ENCODE measurements at places on chromosomes 4 and X.

DNA sequence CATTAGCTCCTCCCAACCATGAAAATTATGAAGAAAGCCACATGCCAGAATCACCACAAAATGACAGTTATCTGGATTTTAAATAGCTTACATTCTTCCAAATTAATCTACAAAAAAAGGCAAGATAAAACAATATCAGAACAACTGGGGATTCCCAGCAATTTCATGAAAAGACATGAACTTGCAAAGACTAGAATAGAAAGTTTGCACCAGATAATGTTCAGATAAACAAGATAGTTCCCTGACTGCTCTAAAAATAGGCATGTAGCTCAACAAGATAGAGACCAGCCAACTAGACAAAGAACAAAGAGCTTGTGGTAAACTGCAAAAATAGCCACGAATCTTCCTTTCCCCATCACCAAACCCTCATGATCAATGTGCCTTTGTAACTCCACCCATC is 30.3 kb upstream of the DDX53 start:
- peak; percentile 44 for DNase-seq

DNA sequence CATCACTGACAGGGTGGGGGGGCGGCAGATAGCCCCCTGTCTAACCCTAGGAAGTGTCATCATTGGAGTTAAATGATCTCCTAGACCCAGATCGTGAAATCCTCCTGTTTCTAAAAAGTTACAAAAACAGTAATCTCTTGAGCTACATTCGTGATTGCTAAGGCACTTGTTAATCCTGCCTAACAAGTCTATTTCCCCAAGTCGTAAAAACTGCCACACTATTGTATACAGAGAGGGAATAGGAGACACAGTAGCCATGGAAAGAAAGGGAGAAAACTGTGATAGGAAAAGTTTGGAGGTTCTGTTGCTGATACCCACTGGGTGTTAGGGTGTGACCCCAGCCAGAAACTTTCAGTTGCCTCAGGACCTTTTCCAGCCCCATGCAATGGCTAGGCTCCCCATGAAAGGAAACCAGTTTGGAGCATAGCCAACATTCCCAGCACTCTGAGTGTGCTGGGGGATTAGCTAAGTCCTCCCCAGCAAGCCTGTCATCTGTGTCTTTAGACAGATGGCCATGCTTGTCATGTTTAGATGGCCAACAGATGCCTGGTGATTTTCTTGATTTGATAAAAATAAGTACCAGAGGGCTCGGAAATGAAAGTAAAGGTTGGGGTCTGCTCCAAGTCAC is 63.3 kb upstream of the ANXA10 start:
- no peak for DNase-seq

DNA sequence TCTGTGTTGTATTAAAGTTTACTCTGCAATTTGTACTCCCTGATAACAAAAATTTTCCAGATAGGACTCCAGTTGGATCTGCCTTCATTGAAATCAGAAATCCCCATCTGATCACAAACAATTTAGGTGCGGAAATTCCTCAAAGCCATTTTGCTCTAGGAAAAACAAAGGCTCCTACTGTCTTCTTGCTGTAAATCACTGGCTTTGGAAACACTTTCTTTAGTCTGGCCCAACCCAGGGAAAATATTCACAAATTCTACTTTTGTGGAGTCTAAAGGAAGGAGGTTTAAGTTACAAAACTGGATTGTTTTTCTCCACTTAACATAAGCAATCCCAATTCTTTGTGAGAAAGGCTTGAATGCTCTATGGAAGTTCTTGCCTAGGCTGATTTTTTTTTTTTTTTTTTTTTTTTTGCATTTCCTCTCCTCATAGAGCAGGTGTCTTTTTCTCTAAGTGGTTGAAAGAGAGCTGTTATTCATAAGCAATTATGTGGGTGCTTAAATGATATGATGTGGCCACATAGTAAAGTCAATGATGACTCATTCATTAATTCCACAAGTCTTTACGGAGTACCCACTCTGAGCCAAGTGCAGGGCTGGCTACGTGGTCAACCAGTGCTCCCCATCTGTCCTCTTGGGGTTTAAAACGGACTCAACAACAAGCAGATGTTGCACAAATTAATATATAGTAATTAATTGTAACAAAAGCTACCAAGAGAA is 261.4 kb downstream of the LDB2 start:
- no peak for DNase-seq

GRCh38 chr4:76948443-76949275 is 893 bp upstream of the SEPTIN11 start:
- peak; percentile 73 for DNase-seq

- no peak for DNase-seq
Measured at GRCh38 chr4:128279624-128280225, 7.9 kb downstream of the PGRMC2 start.

DNA sequence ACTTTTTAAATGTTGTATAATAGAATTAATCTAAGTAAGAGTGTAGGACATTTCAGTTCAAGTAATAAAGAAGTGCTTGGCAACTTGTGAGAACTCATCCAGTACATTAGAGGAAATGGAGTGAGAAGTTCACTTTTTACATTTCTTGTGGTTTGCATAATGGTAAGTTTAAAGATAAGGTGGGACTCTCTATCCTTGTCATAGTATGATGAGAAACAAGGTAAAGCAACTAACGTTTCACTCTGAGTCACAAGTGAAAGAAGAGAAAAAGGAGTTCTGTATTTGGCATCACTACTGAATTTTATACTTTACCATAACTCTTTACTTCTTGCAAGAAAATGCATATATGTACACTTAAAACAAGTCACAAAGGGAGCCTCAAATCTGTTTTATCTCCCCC is 219.4 kb downstream of the SLC4A4 start:
- no peak for DNase-seq

- no peak for DNase-seq
Measured at GRCh38 chrX:20224814-20225487, 41.8 kb downstream of the RPS6KA3 start.

DNA sequence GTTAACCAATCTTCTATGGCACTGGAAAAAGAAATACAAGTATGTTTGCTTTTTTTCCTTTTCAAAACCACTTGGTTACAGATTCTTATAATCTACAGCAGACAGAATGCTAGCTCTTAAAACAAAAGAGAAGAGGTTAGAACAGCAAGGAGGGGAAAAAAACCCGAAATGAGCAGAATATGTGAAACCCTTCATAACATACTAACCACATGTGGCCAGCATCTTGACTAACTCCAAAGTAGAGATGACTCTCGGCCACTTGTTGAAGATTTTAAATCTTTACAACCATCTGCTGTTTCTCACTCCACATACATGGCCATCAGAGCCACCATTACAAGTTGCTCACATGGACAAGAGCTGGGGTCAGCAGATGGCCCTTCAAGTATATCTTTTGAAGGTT is 100.3 kb downstream of the PAPSS1 start:
- no peak for DNase-seq

- DNase-seq = no peak
Measured at GRCh38 chrX:37959212-37960021, 46.9 kb upstream of the SYTL5 start.

- no peak for DNase-seq
Measured at GRCh38 chr4:81446634-81447033, 25.1 kb downstream of the RASGEF1B start.

GRCh38 chrX:100654261-100654660 is 10.3 kb downstream of the SRPX2 start:
- DNase-seq = no peak

All from brain microvascular endothelial cell (primary cell).